Right lung (tissue), 10 donors: ENCODE measurements at places on chromosomes 4 and X. TPM values are rescaled to one million over a fixed set of nuclear protein-coding genes. Genes with fewer than 3 reads are reported as not detected.

DNA sequence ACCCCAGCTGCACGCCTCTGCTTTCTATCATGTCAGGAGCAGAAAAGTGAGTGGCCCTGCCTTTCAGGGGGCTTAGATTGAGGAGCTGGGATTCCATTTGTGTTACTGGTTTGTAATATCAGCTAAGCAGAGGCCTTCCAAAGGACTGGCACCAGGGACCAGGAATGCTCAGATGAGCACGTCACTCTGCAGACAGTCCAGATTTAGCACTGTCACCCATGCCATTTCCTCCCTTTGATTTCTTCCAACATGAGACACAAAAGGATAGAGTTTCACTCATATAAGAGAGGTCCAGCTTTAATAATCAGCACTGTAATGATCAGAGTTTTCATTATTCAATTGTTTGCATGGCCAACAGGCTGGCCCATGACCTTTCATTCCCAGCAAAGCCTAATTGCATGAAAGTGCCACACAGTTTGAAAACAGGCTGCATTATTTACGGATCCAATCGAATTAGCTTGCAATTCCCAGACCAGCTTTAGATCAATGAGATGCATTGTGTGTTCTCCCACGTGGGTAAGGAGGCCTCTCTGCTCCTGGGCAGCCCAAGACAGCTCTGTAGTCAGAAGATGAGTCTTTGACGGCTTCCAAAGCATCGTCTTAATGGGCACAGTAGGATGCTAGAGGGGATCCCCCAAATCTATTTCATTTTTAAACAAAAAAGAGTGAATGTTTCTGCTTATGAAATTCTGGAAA, 9.8 kb upstream of the SLC2A9 start:
- DNase-seq: no peak

The RASL11B gene
- polyA plus RNA-seq: 20.7 TPM

GRCh38 chr4:145180298-145181090, at the start of gene OTUD4:
TSS of gene OTUD4 (minus strand) at chr4:145180589. CDS start at chr4:145179973, 616 bp downstream.
- peak; percentile 94 for DNase-seq

GRCh38 chr4:138275963-138276621, 33.9 kb upstream of the SLC7A11 start:
- no peak for DNase-seq

- no peak for DNase-seq
These were observed 63.7 kb downstream of the CLDN22 start for GRCh38 chr4:183256343-183256742.

The FHIP1A gene
- 5.6 TPM for polyA plus RNA-seq

The TMSB15A gene
- 72.4 TPM for polyA plus RNA-seq

- no peak for DNase-seq
These were observed 20.0 kb upstream of the VCX2 start for GRCh38 chrX:8191022-8191421.

DNA sequence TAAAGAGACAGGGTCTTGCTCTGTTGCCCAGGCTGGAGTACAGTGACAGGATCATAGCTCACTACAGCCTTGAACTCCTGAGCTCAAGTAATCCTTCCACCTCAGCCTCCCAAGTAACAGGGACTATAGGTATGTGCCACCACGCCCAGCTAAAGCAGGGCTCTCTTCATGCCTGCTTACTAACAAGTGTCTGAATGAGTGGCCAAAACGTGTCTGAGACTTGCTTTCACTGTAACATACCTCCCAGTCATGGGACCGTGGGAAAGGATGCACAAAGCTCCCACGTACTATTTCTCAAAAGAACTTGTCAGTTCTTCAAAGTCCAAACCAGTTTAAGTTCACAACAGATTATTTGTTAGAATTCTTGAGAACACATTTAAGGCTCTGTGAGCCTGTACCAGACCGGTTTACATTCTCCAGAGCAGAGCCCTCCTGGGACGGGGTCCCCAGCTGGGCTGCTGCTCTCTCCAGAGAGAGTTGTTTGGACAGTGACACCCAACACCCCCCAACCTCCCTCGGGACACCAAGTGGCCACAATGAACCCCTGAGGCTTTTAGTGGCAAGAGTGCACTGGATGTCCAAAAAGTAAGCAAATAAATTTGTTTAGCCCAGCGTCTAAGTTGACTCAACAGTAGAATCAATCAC, 24.1 kb downstream of the SH3KBP1 start:
- no peak for DNase-seq

DNA sequence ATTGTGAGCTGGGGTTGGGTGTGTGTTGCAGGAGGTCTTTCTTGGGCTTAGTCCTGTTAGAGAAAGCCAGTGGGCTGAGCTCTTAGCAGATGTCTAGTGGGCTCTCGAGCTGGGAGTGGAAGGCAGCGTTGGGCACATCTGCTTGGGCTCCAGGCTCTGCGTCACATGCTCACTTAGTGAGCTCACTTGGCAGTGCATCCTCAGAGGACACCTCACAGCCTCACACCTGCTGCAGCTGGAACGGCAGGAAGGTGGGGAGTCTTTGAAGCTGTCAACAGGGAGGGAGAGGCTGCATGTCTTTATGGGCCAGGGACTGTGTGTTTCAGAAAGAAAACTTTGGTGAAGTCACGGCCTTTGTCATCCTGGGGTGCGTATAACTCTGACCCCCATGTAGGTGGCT, 82.2 kb downstream of the PSAPL1 start:
- no peak for DNase-seq
